ENCODE measurements at places on chromosomes 2 and 18.

DNA sequence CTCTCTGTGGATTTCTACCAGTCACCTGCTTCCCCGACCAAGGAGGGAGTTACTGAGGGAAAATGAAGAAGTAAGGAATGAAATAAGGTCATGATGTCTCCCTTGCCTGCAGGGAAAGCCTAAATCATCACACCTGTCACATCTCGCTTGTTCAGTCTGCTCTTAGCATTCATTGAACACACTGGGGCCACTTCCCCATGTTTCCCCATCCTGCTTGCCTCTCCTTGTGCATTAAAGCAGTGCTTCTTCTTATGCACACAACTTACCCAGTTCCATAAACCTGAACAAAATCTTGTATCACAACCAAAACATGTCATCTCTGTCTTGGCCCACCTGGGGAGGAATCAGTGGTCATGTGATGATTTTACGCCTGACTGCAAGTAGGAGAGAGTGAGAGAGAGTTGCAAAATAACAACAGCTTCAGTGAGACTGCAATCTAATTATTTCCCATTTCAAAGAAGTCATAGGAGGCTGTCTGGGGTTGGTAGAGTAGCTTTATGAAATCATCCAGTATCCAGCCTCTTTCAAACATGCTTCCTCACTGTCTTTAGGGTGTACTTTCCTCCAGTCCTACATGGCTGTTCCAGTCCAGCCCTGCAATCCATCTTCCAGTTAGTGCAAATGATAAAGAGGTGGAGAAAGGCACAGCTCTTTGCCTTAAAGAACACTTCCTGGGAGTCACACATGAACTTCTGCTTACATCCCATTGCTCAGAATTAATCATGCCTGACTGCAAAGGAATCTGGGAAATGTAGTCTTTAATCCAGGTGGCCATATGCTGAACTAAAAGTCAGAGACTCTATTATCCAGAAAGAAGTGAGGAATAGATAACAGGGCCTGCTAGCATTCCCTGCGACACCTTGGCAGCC is 220.1 kb downstream of the HAUS1 start:
- DNase-seq: peak; percentile 11

DNA sequence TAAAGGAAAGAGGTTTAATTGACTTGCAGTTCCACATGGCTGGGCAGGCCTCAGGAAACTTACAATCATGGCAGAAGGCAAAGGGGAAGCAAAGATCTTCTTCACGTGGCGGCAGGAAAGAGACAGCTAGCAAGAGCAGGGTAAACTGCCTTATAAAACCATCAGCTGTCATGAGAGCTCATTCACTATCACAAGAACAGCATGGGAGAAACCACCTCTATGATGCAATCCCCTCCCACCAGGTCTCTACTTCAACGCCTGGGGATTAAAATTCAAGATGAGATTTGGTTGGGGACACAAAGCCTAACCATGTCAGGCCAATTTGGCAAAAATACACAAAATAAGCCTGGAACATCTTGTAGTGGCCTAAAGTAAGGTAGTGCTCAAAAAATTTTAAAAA is 152.6 kb downstream of the COL6A3 start:
- no peak for DNase-seq

DNA sequence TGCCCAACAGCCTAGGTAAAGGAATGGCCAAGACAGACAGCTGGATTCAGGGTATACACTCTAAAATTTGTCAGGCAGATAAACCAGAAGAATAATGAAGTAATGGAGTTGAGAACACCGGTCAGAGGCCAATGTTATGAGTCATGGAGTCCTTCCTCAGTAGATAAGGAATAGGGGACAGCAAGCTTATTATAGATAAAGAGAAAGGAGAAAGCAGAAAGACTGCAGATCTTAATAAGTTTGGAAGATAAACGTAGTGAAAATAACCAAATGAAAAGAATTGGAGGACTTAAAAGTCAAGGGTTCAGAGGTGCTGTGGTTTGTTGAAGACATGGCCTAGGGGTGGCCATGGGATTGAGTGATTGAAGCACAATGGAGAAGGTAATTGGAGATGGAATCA is 63.5 kb upstream of the NFE2L2 start:
- no peak for DNase-seq

GRCh38 chr2:155310589-155310988 is 612.1 kb downstream of the KCNJ3 start:
- DNase-seq: peak; percentile 39

- no peak for DNase-seq
Observed at GRCh38 chr2:55090702-55091101, 40.5 kb upstream of the RTN4 start.

- DNase-seq: no peak
Observed at GRCh38 chr2:190984595-190984994, 29.4 kb downstream of the STAT1 start.

- no peak for DNase-seq
Observed at GRCh38 chr2:219071131-219071816, 10.6 kb upstream of the IHH start.

DNA sequence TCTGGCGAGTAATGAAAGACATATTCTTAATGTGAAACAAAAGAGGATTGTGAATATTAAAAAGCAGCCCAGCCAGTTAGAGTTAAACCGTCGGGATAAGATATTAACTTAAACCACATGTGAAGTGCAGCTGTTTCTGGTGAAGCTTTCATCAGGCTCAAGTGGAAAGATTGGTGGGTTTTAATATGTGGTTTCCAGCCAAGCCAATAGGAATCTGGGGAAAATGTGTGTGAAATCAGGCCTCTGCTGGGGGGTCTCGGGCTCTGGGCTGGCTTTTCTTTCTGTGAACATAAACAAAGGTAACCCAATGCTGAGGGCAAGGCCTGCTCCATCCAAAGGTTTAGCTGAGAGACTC is 279.6 kb downstream of the SLC4A3 start:
- DNase-seq: no peak

GRCh38 chr18:24112874-24113615 is 25.8 kb upstream of the CABYR start:
- peak; percentile 7 for DNase-seq

DNA sequence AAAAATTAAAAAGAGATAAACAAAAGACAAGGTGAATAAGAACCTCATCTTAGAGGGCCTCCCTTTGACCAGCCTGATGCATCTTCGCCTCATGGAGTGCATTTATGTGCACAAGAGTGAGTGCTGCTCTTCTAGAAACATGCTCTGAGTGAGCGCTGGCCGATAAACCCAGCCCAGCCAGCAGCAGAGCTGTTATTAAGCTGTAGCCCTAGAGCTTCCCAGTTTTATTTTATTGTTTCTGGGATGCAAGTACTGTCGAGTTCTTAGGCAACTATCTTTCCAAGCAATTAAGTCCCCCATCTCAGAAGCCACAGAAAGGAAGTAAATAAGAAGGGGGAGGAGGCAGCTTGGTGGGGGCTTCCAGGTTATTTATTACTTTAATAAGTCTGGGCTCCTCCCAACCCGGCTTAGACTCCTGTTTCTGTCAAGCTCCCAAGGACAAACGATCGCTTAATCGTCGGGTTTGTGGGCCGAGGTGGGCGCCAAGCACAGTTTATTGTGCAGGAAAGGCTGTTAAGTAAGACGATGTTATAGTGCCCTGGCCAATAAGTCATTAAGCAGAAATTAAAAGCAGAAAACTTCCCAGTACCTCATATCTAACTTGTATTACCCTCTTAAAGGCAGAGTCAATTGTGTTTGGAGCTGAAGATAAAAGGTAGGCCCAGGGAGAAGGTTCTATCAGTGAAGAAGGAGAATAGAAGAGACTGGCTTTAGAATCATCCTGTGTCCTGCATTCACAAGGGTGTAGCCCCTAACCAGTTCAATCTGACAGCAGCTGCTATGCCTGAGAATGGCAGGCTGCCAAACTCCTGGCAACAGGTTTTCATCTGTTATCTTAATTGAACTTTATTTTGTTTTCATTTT is 176.3 kb downstream of the PIK3C3 start:
- no peak for DNase-seq

- DNase-seq: no peak
Observed at GRCh38 chr2:20431772-20432171, 15.1 kb upstream of the RHOB start.

DNA sequence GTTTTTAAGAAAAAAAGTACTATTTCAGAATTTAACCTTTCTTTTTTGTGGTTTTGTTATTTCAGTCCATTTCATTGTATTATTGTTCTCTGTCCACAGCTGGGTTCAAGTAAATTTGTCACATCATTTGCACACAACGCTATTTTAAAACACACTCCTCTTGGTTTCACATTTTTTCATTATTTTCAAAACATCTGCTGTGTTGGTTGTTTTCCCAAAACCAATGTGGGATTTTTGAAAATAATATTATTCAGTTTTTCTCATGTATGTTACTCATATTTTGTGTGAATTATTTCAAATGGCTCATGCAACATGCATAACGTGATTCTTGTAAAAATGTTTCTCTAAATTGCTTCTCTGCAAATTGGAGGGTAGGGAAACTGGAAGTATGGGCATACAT is 589.2 kb downstream of the METTL4 start:
- no peak for DNase-seq

DNA sequence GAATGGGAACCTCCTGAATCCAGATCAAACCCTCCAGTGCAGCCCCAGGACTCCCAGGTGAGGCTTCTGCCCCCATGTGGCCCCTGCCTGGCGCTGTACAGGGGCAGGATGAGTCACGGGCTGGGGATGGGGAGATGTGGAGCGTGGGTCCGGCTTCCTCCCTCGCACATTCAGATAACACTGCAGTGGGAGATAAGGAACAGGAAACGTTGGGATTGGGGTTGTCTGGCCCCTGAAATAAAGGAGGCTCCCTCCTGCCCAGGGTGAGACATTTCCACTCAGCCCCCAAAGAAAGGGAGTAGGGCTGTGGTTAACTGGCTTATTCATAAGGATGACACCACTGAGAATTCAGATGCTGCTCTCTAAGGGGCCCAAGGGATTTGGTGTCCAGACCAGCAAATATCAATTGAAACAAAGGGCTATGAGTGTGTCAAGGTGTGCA is 30.7 kb downstream of the IGFBP5 start:
- DNase-seq: no peak

DNA sequence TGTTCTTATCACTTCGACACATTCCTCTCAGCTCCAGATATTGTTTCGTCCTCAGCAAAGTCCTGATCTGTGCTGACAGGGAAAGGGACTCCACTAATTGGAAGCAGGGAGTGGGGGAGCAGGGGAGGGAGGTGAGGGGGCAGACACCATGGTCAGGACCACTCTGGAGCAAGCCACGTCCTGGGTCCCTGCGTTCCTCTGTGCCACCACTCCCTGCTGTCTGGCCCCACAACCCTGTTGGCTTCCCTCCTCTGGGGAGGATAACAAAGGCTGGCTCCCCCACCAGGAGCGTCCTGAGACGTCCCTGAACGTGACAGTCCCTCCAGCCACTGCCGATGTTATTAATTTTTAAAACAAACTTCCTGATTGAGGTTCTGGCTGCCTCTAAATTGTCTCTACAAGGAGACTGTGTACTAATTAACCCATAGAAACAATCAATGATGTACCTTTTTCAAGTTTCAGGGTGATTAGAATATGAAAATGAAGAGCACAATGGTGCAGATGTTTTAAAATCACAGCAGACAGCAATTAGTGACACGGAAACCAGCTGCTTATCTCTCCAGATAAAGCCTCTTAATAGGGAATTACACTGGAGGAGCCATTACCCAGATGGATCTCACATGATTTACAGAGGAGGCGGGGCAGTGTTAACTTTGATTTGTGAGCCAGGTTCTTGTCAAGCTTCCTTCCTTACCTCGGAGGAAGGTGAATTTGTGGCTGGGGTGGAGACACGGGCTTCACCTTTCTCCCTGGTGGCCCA is 257.5 kb downstream of the SETBP1 start:
- no peak for DNase-seq

- no peak for DNase-seq
Observed at GRCh38 chr2:22600156-22600555, 784.8 kb upstream of the KLHL29 start.

GRCh38 chr2:236342507-236342906 is 78.3 kb upstream of the ASB18 start:
- DNase-seq: no peak

DNA sequence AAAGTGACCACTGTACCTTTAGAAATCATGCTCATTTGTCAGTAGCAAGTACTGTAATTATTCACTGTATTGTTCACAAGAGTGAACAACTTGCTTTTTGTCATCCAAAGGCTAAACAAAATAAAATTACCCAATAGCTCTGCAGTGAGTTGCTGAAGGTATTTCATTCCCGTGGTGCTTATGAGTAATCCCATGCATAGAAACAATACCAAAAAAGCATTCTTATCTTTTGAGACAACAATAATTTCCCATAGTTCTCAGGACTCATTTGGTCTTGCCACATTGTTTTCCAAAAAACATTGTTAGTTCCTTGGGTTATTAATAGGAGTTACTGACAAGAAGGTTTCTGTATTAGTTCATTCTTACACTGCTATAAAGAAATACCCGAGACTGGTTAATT is 503.2 kb upstream of the FAM98A start:
- no peak for DNase-seq

DNA sequence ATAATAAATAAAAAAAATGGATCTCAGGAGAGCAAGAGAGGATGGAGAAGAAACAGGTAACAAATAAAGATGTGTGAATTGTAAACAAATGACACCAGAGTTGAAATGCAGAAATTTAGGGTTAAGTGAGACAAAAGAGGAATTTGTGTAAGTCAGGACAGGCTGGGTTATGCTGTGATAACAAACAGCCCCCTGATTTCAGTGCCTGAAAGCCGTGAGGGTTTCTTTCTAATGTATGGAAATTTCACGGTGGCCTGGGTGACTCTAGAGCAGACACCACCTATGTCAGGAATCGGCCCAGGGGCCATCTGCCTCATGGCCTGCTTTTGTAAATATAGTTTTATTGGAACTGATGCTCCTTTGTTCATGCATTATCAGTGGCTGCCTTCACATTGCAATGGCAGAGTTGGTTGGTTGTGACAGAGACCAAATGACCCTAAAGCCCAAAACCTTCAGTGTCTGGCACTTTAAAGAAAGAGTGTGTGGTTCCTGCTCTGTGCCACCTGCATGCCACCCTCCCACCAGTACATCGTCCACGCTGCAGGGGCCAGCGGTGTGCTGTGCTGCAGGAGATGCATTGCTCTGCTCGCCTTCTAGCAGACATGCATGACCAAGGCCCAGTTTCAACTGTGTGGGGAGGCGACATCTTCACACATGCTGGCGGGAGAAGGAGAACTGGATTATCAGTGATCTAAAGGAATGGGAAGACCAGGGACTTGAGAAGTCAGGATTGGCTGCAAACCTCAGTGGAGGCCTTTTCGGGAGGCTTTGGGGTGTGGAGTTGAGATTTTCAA is 221.2 kb upstream of the APCDD1 start:
- no peak for DNase-seq

DNA sequence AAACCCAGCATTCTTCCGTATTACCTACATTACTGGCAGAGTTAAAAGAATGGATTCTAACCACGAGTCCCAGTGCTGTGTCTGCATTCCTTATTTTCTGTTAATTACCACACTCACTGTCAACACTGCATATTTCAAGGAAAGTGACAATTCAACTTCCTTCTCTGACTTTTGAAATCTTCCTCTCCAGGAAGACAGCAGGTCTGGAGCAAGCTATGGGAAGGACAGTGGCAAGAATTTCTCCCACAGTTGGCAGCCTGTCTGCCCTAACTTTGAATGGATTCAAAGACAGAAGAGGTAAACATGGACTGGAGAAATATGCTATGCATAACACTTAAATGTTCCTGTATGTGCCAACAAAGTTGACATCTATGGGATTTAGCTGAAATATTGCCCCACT is 700.5 kb upstream of the CHAC2 start:
- DNase-seq: no peak
